ENCODE measurements at places on chromosomes 2 and 18.

GRCh38 chr18:12748671-12749070, 45.8 kb downstream of the PSMG2 start:
- DNase-seq, result no peak

DNA sequence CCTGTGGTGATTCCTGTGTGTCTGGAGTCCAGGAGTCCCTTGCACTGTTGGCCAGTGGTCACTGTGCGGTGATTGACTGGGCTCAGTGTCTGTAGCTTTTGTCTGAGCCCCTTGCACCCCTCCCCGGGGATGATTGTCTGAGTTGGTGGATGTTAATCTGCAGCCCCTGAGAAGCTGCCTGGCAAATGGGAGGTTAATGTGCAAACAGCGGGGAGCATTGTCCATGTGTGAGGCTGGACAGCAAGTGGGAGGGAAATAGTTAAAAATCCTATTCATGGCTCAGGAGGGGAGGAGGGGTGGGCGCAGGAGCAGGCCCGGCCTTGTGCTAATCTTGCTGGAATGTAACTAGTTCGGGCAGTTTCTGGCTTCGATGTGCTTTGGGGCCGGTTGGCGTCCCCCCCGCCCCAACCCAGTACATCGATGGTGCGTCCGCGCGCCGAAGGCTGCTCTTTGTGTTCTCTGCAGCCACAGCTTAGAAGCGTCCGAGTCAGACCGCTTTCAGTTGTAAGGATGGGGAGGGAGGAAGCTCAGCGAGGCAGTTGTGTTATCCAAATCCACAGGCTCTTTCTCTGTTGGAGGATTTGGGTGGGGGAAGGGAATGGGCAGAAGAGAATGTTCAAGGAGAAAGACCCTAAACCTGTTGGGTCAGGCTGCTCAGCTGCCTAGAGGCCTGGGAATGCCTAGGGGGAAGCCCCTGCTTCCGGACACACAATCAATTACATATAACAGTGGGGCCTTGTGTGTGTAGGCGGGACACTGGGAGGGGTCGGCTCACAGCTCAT, 71.8 kb downstream of the TGOLN2 start:
- DNase-seq, result no peak

- DNase-seq, result no peak
These were observed 91.0 kb upstream of the CDH19 start for GRCh38 chr18:66694852-66695251.

DNA sequence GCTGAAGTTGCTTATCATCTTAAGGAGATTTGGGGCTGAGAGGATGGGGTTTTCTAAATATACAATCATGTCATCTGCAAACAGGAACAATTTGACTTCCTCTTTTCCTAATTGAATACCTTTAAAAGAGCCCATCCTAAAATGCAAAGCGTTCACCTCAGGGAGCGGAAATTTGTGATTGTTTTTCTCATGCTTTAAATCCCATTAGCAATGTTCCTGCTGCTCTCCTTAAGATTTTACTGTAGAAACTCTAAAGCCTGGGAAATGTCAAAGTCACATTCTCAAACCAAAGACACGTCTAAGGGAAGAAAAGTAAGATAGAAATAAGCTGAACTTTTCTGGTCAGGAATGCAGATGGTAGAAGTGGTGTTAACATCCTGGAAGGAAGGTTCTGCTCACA, 285.8 kb upstream of the MAP2 start:
- DNase-seq, result no peak

DNA sequence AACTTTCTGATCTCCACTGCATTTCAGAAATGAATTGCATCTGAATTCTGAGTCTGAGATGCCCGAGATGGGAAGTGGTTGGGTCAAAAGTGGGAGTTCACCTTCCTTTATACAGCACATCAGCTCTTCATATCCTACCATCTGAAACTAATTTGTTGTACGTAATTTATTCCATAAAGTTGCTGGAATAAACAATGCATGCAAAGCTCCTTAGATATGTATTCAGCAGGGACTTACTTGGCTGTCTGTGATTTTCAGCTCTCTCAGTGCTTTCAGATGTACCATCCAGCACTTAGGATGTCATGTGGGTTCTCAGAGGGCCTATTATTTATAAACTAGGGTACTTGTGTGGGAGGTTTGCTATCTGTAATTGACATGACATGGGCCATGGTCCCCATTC, 46.9 kb upstream of the EFEMP1 start:
- no peak for DNase-seq

GRCh38 chr2:196076778-196077568, 8.3 kb upstream of the DNAH7 start:
- no peak for DNase-seq

DNA sequence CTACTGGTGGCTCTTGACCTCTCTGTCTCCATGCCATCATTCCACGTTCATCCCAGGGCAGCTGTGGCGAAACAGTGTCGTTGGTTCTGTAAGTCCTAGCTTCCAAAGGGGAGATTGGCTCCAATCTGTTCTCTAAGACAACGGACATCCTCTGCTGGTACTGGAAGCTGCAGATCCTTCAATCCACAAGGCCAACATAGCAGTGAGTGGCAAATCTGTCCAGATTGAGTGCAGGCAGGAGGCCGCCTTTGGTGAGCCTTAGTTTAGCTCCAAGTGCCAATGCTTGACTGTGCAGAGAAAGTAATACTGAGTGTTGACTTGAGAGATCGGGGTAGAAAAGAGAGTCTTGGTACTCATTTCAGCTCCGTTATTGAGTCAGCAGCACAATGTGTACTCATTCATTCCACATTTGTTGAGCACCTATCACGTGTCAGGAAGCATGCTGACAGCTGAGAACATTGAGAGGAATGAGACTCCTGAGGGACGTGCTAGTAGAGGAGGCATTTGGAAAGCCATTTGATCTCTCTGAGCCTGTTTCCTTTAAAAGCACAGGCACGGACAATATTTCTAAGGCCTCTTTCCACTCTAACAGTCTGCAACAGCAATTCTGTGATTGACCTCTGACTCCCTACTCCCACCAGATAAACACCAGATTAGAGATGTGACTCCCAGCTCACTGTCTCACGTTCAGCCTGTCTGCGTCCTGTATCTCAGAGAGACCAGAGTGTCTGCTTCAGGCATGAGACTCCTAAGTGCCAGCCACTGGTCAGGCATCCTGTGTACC, 306.0 kb downstream of the CLIP4 start:
- no peak for DNase-seq

- no peak for DNase-seq
These were observed 71.3 kb downstream of the VWA3B start for GRCh38 chr2:98158305-98158704.

DNA sequence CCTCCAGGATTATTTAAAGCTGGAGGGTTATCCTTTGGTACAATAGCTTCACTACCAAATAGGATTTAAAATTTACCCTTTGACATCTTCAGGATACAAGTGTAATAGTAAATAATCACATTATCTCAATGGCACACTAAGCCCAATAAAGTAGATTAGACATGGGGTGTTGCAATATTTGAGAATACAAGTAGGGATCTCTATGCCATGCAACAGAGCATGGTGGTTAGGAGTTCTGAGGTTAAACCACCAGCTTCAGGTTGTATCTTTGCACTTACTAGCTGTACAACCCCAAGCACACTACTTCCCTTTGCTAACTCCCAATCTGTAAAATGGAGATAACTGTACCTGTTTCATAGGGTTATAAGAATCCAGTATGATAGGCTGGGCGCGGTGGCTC, 6.2 kb downstream of the MBD2 start:
- no peak for DNase-seq

- DNase-seq, result no peak
These were observed 307.1 kb downstream of the OSR1 start for GRCh38 chr2:19051203-19051831.

DNA sequence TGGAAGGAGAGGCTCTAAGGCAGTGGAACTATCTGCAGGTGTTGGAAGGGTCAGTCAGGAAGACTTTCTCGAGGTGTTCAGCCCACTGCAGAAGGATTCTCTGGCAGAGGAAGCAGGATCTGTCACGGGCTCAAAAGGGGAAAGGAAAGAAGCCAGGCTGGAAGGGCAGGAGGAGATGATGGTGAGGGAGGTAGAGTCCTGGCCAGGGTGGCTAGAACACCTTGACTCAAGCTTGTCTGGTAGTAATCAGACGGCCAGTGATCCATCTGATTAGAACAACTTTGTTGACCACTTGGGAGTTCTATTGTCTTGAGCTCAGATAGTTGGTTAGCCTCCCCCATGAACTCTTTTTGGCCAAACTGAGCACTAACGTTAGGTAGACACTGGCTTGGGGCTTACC, 9.7 kb upstream of the ATOH8 start:
- no peak for DNase-seq

- DNase-seq, result no peak
These were observed 35.7 kb downstream of the MOGAT1 start for GRCh38 chr2:222707102-222707688.

- no peak for DNase-seq
These were observed 69.6 kb downstream of the ACVR1C start for GRCh38 chr2:157559061-157559460.

- DNase-seq, result no peak
These were observed 19.5 kb downstream of the TTC32 start for GRCh38 chr2:19882286-19882685.

DNA sequence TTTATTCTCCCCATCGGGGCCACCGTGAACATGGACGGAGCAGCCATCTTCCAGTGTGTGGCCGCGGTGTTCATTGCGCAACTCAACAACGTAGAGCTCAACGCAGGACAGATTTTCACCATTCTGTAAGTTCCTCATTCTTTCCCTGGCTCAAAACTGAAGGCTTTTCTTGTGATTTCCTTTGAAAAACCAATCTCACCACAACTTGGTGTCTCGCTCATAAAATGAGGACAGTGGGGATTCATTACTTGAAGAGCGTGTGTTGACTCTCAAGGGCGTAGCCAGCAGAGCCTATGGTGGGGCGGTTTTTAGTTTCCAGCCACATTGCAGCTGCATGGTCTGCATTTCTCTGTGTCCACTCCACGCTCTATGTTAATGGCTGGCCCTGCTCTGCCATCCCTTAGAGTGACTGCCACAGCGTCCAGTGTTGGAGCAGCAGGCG, 29.0 kb downstream of the SLC1A4 start:
- no peak for DNase-seq

GRCh38 chr2:48548840-48549239, 18.9 kb downstream of the STON1 start:
- no peak for DNase-seq

GRCh38 chr18:6796511-6796910, 67.0 kb downstream of the ARHGAP28 start:
- DNase-seq, result no peak

DNA sequence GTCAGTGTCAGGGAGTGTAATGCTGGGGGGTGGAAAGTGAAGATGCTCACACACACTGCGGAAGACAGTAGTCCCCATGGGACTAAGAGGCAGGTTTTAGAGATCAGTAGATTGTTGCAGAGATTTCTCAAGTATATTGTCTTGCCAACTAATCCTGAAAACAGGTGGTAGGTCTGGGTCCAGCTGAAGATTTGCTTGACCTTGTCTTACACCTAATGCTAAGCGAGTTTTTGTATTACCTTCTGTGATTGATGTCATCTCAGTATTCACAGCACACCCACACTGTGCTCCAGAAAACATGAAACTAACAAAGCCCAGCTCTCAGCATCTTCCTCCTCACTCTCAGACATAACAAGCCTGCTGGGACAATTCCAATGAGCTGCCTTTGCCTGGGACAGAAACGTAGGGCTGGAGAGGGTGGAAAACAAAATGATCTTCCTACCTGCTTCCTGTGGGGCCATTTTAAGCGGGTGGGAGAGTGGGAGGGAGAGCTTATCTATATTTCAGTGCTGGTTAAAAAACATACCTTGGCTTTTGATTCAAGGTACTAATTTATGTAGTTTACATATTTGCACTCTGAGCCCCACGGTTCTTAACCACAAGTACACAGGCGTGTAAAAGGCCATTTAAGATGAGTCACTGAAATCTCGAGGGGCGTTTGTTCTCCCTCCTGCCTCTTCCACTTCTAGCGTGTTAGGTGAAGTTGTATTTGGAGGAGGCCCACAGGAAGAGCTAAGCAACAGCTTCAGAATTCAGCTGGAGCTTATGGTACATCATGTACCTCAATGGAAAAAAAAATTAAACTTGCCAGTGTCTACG, 23.1 kb upstream of the RBMS1 start:
- no peak for DNase-seq

DNA sequence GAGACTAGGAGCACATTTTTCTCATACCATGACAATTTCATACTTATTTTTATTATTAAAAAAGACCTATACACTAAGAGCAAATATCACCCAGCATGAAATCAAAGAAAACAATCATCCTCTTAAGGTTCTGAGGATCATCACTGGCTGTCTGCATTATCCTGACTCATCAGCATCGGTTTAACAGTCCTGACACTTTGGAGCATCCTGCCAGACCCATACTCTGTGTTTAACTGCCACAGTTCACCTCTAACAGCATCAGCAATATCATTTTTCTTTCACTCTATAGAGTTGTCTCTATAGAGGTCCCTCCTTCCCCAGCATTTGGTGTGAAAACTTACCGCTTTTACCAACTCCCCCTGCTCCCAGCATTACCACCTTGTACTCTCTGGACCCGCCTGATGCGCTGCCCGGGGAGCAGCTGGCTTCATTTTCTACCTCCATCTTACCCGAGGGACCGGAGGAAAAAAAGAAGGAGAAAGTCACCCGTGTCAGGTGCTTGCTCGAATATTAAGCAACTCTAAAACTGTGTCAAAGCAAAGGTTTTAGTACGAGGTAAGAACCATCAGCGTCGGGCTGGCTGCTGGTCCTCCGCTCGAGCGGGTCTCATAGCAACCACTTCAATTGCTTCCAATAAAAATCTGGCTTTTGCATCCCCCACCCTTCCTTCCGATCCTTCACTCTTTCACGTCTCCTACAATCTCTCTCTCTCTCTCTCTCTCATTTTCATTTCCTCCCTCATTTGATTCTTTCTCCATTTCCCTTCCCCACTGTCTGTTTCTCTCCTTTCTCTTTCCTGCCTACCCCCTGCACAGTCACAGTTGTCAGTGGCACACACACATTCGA, at the start of gene RIT2:
Gene RIT2 (minus strand): TSS at position 610 of the 846 bp plus-strand sequence.
- DNase-seq, result no peak

- no peak for DNase-seq
These were observed 176.2 kb upstream of the EPAS1 start for GRCh38 chr2:46120792-46121555.

DNA sequence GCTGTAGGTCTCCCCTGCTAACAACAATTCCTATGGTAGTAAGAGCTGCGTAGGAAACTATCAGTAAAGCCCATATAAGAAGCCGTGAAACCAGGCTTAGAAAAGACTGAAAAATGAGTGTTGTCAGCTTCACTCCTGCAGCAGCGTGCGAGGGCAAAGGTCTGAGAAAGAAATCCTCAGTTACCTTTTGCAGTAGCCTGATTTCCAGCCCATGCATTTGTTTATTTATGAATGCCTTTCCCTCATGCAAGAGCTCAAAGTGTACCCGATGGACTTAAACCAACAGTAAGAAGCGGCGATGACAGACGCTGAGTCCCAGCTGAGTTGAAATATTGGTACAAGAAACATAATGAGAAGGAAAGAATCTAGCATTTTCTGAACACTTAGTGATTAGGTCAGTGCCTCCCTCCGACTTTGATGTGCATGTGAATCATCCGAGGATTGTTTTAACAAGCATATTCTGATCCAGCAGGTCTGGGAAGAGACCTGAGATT, 15.0 kb upstream of the POLI start:
- no peak for DNase-seq
